ENCODE measurements at places on chromosomes 3 and 15.

DNA sequence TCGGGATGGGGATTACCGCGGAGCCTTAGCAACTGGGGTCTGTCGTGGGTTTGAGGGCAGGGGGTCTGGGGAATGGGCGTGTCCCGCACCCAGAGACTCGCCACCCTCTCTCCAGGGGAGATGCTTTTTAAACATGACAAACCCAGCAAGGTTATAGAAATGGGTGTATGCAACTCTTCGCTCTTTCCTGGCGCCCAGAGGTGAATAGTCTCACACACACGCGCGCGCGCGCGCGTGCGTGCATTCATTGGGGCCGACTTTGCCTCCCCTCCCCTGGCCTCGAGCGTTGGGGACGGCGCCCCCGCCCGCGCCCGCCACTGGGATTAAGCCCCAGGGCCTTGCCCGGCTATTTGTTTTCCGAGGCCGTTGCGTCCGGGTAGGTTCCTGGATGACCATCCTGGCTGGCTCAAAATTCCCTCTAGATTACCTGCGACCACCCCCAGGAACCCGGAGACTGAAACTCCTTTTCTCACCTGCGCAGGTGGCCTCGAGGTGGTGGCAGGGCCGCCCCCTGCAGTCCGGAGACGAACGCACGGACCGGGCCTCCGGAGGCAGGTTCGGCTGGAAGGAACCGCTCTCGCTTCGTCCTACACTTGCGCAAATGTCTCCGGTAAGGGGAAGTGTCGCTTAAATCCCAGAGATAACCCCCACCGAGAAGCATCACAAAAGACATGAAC lies 777 bp downstream of the GPR160 start:
- no peak for DNase-seq

DNA sequence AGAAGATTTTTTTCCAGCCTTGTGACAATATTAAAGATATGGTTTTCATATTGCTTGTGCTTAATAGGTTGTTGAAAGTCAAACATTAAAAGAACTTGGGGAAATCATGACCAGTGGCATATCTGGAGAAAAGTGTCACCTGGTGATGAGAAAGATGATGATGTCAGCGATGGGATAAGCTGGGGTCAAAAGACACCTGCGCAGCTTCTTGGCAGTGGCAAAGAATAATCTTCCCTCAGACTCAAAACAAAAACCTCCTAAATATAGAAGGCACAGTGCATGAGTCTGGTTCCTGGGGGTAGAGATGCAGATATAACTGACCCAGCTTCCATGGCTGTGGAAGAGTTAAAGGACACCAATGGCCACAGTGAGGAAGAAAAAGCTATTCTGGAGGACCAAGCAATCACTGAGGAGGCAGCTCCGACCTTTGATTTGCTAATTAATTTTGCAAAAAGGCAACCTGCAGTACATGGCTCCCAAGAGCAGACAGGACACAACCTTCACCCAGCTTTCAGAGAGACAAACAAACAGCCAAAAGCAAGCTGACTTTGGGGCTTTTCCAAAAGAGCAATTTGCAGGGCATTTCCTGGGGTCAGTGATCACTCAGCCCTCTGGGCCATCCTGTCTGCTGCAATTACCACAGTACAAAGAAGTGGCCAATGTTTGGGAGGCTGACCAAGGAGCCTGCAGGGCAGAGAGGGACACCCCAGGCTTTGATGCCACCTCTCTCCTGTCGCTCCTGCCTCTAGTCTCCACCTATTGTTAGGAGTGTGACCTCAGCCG lies 17.6 kb upstream of the SEMA5B start:
- no peak for DNase-seq

DNA sequence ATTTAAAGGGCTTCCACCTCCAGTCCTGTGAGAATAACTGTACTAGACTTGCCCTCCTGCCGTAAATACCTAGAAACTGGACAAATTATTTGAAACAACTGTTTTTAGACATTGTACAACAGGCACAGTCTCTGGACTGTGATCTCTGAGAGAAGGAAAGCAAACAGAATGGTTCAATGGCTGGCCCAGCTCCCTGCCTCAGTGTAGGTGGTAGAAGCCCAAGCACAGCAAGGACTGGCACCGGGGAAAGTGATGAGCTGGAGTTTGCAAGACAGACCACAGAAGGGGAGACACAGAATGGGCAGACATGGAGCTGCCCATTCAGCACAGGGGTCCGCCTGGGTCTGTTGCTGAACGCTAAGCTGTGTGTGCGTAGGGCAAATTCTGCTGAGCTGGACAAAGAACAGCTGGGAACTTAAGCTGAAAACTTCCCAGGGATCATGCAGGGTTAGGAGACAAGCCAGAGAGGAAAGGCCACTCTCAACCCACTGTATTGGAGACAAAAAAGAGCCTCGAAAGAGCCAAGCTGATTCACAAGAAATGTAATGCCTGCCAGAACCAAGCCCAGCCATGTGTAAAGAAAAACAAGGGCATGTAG lies 52.6 kb upstream of the SEC61A1 start:
- no peak for DNase-seq

- DNase-seq, result no peak
Observed at GRCh38 chr15:73624530-73624929, 8.7 kb downstream of the NPTN start.

DNA sequence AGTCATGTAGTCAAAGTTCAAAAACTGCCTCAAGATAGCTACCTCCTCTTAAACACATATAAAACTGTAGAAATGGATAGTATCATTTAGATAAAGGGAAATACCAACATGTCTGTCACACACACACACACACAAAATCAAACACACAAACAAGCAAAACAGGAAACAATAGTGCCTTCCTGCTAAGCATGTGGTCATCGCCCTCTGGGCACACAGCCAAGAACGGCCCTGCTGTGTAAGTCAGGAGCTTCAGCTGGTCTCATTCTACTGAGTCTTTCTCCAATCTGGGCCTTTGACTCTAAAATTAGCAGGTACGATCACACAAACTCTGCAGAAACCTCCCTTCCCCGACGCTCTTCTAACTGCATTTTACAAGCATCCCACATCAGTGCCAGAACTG lies 272.2 kb upstream of the CHRNA7 start:
- DNase-seq, result no peak

- no peak for DNase-seq
Observed at GRCh38 chr3:23485922-23486321, 282.8 kb downstream of the UBE2E2 start.

DNA sequence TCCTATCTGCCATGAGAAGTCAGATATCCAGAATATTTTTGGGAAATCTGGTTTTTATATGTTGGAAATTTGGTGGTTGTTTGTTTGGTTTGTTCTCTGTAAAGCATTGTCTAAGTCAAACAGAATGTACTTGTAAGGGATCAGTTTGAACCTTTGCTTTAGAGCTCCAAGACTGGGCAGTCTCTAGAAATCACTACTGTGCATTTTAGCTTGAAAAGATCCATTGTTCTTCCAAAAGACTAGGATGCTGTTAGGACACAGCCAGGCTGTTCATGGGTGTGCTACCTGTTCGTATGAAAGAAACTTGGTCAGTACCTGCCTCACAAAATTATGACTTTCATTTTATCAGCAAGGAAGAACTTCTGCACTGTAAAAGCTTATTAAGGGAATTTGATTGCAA lies 182.6 kb downstream of the WDR72 start:
- DNase-seq, result no peak
